Cardiac ventricle fibroblast (primary cell): ENCODE measurements at places on chromosomes 7 and 10. TPM values are rescaled to one million over a fixed set of nuclear protein-coding genes. Genes with fewer than 3 reads are reported as not detected.

GCK gene
- 0.20 and 0.69 TPM in 2 replicates for total RNA-seq

SLC39A12 gene
- not detected in 2 replicates for total RNA-seq

TWIST1 gene
- total RNA-seq, result 20.8 and 31.5 TPM in 2 replicates

GBX1 gene
- not detected in 2 replicates for total RNA-seq

DRGX gene
- not detected in 2 replicates for total RNA-seq

CPXM2 gene
- 0.75 and 1.7 TPM in 2 replicates for total RNA-seq

CFTR gene
- total RNA-seq, result not detected in 2 replicates

ZPBP gene
- not detected in 2 replicates for total RNA-seq

CNTNAP2 gene
- 0.05 and 0.31 TPM in 2 replicates for total RNA-seq

PAPSS2 gene
- total RNA-seq, result 95.4 and 98.3 TPM in 2 replicates

CYP2C18 gene
- total RNA-seq, result not detected in 2 replicates
